Stimulated activated CD8-positive, alpha-beta memory T cell treated with anti-CD3 and anti-CD28 coated beads, Interleukin-4, amount 100 ng/mL, for 48 hours (primary cell): ENCODE measurements at places on chromosomes 11 and 22.
A peak's percentile ranks its signal among the peaks of the same experiment; 100 is the strongest.

DNA sequence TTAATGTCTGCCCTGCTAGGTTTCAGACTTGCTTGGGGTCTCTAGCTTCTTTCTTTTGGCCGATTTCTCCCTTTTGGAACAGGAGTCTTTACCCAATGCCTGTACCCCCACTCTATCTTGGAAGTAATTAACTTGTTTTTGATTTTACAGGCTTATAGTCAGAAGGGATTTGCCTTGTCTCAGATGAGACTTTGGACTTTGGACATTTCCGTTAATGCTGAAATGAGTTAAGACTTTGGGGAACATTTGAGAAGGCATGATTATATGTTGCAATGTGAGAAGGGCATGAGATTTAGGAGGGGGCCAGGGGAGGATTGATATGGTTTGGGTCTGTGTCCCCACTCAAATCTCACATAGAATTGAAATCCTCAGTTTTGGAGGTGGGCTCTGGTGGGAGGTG lies 5.1 kb downstream of the KDM4F start:
- no peak for DNase-seq

- DNase-seq: no peak
These were observed 58.1 kb upstream of the FAM181B start for GRCh38 chr11:82791779-82792178.

- DNase-seq: peak; percentile 36
These were observed 10.7 kb downstream of the TSPAN18 start for GRCh38 chr11:44737245-44738085.

DNA sequence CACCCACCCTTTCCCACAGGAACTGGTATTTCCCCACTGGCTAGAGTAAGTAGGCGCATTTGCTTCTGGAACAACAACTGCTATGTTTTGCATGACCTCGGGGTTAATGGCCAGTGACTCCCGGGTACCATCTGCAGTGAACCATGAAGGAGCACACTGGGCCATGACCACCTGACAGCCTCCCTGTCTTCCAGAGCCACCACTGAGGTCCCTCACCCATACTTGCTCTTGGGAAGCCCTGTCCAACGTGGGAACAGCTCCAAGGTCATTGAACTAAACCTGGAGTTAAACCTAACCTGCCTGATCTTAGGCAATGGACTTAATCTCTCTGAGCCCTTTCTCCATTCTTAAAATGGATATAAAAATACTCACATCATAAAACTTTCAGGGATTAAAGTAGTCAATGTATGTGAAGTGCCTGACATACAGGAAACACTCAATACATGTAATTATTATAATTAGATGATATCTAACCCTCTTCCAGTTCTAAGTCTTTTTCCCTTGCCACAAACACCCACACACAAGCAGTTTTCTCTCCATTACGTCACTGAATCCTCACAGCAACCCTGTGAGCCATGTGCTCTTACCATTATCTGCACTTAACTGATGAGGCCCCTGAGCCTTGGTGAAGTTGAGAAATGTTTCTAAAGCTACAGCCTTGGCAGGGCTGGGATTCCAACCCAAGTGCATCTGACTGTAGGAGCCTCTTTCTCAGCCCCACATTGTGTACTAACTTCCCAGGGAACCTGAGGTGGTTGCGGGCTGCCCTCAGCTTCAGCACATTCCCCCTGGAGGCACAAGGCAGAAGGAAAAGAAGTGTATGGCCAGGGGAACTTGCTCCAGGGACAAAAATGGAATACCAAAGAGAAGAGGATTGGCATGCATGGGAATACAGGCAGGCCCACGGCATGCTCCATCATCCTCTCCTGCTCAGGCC lies 74.5 kb upstream of the NCAM1 start:
- DNase-seq: no peak

DNA sequence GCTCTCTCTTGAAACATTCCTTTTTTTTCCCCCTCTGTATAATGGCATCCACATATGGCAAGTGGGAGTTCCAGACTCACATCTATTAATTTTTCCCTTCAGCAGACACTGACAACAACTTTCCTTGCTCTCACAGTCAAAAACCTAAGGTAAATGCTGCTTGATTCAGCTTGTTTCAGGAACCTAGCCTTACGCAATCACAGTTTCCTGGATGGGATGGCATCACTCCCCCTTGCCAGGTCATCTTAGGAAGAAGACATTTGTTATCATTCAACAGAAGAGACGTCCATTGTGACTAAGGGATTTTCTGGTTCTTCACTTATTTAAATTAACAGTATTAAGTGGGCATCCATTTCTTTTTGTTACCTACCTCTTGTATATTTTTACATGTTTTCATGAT lies 112.0 kb upstream of the PDGFD start:
- no peak for DNase-seq

- no peak for DNase-seq
These were observed 95.4 kb upstream of the PITPNB start for GRCh38 chr22:28014211-28015045.

DNA sequence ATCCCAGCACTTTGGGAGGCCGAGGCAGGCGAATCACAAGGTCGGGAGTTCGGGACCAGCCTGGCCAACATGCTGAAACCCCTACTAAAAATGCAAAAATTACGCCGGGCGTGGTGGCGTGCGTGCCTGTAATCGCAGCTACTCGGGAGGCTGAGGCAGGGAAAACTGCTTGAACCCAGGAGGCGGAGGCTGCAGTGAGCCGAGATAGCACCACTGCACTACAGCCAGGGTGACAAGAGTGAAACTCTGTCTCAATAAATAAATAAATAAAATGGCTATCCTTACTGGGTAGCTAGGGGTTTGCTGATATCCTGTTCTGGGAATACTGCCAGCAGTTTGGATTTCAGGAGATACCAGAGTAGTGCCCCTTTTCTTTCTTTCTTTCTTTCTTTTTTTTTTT lies 2.4 kb upstream of the RBM14 start:
- DNase-seq: no peak

DNA sequence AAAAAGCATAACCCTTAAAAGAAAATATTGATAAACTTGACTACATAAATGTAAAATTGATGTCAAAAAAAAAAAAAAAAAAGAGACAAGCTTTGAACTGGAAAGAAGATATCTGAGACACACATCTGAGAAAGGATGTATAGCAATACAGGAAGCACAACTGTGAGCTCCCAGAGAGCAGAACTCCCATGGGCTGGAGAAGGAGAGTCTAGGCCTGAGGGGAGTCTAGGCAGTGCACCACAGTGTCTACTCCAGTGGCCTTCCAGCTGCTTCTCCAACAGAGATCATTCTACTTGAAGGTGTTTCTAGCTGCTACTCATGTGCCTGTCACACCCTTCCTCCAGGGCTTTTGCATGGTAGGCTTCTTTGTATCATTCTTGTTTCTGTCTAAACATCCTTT lies 54.2 kb upstream of the SYT9 start:
- no peak for DNase-seq

- no peak for DNase-seq
These were observed 296.2 kb downstream of the NTM start for GRCh38 chr11:131666617-131667016.

- DNase-seq: no peak
These were observed 8.7 kb downstream of the IFT27 start for GRCh38 chr22:36767035-36767775.

DNA sequence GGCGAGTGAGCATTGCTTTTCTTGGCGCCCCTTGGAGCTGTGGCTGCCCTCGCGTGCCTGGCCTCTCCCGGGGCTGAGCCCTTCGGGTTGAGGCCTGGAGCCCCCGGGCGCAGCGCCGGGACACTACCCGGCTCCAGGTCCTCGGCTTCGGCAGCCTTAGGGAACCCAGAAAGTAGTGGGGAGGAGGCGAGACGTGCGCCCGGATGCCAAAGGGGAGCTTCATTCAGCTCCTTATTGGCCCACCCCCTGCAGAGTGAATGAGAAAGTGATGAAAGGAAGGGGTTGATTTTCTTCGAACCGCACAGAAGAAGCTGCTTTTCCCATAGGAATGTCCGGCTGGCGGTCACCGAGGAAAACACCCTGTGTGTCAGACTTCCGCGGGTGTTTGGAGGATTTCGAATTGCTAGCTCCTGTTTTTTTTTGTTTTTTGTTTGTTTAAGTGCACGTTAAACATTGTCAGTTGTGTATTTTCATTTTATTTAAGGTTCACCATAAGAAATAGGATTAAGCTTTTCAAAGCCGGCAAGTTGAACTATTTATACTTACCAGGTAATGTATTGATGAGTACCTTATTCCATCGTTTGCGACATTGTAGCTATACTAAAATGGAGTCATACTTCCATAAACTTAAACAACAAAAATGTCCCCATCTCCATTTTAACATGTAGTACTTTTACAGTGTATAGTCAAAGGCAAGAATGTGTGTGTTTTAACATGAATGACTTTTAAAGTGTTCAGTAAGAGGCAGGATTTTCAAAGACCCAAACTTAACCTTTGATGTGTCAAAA lies 841 bp upstream of the EIF4G2 start:
- peak; percentile 59 for DNase-seq

DNA sequence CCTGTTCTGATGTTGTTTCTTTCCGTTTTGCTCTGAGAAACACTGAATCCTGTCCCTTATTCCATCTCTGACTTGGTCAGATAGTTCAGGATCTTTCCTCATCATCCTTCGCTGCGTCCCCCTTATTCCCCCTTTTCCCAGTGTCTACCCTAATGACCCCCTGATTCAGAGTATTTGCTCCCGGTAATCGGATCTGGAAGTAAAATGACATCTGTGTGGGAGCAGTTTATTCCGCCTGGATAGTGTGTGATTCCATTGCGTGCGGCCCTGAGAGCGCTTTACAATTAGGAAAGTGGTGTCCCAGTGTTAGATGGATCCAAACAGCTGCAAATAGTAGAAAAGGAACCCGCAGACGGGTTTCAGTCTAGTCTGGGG lies 606 bp downstream of the DRG1 start:
- DNase-seq: no peak

GRCh38 chr11:66112601-66113499 lies 42.8 kb downstream of the PACS1 start:
- no peak for DNase-seq

DNA sequence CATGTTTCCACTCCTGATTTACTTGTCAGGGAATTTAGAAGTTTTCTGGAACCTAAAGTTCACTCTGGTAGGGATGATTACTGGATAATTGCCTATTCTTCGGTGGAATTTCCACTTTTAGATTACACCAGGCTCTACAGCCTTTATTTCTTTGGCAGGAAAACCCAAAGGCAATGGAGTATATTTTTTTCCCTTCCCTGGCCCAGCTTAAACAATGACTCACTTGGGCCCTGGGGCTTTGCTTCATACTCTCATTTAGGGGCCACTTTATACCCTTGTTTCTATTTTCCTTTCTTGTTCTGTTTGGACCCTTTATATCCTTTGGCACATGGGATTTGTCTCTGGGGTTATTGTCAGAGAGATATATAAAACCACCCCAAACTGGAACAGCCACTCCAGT lies 114.7 kb downstream of the CSTPP1 start:
- DNase-seq: no peak

DNA sequence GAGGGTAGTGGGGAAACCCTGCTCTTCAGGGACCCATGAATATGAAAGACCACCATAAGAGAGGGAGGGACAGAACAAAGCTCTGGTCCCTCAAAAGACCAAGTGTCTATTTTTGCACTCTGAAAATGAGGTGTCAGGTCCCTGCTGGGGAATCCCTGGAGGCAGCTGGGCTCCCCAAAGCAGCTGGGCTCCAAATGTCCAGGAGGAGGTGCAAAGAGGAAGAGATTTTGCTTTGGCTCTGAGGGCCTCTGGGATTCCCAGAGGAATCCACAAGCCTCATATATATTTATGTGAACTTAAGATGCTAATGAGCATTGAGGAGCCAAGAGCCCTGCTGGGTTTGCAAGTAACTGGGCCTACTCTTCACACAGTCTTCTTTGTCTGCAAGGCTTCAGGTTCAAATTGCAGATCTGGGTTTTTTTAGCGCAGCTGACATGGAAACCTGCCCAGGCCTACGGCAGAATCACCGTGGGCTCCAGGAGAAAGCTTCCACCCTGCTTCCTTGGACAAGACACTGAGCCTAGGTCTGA lies 26.0 kb downstream of the CLMP start:
- DNase-seq: no peak

DNA sequence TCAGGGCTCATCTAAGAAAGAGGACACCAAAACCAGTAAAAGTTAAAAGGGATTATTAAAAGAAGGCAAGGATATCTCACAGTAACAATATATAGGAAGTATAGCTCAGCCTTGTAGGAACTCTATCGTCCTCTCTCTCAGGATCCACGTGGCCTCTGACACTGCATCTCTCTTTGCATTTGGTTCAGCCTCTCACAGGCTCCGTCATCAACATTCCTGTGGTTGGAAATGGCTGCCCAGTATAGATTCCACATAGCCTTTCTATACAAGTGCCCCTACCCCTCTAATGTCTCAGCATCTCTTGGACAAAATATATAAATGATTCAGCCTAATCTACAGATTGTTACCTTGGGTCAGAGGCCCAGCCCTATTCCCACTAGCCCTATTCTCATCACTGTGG lies 101.3 kb upstream of the DBX1 start:
- DNase-seq: no peak

DNA sequence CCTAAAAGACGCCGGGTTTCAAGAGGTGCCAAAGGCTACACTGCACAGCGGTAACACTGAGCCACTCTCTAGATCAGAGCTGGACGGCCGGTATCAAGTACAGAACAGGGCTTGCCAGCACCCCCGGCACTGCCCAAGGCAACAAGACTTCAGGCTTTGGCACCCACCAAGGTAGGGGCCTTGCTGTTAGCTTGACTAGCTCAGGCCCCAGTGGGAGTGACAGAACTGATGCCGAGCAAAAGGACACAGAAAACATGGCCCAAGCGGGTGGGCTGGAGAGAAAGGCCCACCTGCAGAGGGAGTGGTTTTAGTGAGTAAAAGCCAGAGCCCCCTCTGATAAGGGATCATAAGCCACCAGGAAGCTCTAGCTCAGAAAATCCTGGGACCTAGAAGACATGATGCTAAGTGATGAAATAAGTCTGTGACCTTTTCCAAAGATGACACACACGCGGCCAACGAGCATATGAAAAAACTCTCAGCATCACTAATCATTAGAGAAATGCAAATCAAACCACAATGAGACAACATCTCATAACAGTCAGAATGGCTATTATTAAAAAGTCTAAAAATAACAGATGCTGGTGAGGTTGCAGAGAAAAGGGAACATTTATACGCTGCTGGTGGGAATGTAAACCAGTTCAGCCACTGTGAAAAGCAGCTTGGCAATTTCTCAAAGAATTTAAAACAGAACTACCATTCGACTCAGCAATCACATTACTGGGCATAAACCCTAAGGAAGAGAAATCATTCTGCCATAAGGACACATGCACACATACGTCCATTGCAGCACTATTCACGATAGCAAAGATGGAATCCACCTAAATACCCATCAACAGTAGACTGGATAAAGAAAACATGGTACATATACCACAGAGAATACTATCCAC lies 12.9 kb downstream of the EHD1 start:
- DNase-seq: peak; percentile 65

- DNase-seq: no peak
These were observed 16.5 kb downstream of the PATZ1 start for GRCh38 chr22:31329453-31330215.

- DNase-seq: peak; percentile 56
These were observed 966 bp downstream of the SMTN start for GRCh38 chr22:31081963-31082605.

- no peak for DNase-seq
These were observed 42.2 kb upstream of the FBLN1 start for GRCh38 chr22:45460288-45461109.

GRCh38 chr11:69834251-69834650 lies 15.0 kb upstream of the FGF3 start:
- no peak for DNase-seq

- DNase-seq: no peak
These were observed 499.6 kb downstream of the MIAT start for GRCh38 chr22:27156821-27157489.

- no peak for DNase-seq
These were observed 5.9 kb upstream of the OR52L1 start for GRCh38 chr11:5992604-5993251.
